NCI-H69 (cell line): ENCODE measurements at places on chromosomes 1 and 21.

- DNase-seq = peak; percentile 58
These were observed at the start of gene TCEA3 for GRCh38 chr1:23424293-23425192. Gene TCEA3 (minus strand): TSS chr1:23424748. CDS start chr1:23424633, 115 bp downstream.

DNA sequence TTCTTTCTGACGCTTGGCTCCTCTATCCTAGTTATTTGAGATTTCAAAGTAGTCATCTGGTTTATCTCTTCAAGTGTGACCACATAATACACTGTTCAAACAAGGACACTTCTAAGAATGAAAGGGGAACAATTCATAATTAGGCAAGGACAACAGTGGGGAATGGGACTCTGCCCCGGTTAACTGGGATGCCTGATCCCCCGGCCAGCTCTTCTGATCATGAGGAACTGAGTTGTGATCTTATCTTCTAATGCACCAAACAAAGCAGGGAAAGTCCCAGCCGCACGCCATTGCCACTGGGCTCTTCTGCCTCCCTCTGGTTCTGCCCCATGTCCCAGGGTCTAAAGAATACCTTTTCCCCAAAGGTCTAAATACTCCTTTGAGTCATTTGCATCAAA, 158.2 kb upstream of the IRF2BP2 start:
- no peak for DNase-seq

DNA sequence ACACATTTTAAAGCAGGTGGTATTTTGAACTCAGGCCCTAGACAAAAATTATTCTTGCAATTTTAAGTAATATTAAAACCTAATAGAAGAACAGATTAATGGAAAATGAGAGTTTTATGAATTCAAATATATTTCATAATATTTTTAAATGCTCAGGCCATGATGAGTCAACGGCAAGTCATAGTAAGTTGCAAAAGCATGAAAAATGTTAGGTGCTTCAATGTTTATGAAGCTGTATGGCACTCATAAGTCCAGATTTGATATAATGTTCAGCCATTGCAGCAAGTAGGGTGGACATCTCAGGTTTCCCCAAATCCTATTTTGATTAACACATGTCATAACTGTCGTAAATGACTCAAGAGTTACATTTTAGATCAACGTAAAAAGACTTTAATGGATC, 112.6 kb downstream of the GRIK1 start:
- no peak for DNase-seq

- DNase-seq = no peak
These were observed 364.3 kb downstream of the VAV3 start for GRCh38 chr1:107600607-107601160.

DNA sequence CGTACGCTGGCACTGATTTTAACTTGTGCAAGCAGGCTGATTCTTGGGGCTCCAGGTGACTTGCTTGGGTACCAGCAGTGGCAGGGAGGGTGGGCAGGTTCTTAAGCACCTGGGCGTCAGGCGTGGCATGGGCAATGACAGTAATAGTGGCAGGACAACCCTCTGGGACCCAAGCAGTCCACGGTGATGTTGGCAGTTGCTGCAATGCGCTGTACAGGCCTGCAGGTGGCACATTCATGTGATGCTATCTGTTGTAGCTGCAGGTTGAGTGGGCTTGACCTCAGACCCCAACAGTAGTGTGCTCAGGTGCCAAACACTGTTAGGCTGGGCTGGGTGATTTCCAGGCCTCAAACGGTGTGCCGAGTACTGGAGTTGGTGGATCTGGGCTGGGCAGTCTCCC, 10.2 kb upstream of the OR10J4 start:
- no peak for DNase-seq

DNA sequence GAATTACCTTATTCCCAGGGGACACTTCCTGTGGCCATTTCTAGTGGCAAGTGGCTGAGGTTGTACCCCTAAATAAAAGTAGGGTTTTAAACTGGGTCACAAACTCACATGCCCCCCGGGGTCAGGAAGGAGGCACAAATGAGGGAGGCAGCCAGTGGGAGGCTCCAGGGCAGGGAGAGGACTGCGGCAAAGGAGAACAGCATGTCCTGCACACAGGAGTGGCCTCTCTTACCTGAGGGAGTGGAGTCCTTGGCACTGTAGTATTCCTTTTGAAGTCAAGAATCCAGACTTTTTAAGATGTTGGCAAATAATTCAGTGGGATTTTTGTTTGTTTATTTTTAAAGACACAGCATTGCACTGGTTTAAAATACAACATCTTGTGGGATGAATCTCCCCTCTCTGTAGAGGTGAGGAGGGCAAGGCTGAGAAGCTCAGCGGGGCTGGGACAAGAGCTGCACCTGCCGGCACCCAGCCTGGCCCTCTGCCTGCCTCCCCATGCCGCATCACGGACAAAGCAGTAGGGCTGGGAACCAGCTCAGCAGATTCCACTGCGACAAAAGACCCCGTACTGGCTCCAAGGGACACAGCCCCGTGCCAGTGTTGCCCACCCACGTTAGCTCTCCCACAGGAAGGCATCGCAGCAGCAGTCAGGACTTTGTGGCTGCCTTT, 22.2 kb downstream of the SPSB1 start:
- DNase-seq = no peak

- no peak for DNase-seq
These were observed 104.6 kb downstream of the BACH1 start for GRCh38 chr21:29403301-29403700.

DNA sequence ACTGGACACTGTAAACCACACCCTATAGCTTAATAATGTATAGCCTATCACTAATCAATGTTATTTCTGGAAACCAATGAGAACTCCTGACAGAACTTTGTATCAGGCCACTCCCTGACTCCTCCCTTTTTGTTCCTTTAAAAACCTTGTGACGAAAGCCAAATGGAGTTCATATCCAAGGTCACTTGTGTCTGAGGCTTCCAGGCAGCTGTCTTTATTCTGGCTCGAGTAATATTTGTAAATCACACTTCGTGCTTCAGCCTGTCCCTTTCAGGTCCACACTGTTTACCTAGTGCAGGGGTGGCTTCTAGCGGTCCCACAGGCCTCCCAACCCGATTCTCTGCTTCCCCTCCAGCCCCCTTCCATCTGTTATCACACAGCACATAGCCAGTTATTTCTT, 16.2 kb upstream of the CAPN9 start:
- peak; percentile 81 for DNase-seq

GRCh38 chr21:21605521-21605920, 607.3 kb downstream of the NCAM2 start:
- no peak for DNase-seq

GRCh38 chr1:111052246-111052645, 87.6 kb downstream of the DRAM2 start:
- no peak for DNase-seq

- no peak for DNase-seq
These were observed 339.0 kb downstream of the CHRM3 start for GRCh38 chr1:239725371-239725770.

DNA sequence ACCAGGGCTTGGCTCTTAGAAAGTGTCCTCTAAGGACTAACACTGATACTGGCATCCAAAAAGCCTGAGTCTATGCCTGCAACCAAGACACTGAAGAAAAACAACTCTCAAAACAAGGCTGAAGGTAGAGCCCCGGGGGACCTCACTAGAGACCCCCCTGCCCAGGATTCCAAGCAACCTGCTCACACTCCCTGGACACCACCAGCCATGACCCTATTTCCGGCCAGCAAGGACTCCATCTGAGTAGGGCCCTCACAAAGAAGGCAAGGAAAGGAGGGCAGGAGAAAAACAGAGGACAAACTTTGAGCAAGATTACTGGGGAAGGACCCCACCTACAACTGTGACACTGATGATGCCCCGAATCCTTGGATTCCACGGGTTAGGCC, 343.1 kb downstream of the NPHP4 start:
- no peak for DNase-seq

DNA sequence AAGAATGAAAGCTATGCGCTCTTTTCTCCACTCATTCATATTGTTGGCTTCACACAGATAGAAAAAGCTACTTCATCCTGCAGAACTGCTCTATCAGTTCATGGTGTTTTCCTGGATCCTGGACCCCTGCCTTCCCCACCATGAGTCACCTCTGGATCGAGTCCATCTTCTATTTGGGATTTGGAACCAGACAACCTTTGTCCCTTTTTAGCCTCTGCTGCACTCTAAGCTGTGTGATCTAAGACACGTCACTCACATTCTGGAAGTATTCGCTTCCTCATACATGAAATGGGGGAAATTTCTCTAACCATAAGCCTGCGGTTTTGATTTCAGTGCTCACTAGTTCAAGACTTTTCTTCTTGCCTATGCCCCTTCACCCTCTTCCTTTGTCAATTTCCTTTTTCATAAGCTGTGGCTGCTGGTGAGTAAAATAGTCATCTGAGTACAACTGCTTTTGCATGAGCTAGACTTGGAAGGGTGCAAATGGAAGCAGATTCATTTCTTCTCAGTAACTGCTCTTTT, 14.1 kb upstream of the DEGS1 start:
- no peak for DNase-seq

DNA sequence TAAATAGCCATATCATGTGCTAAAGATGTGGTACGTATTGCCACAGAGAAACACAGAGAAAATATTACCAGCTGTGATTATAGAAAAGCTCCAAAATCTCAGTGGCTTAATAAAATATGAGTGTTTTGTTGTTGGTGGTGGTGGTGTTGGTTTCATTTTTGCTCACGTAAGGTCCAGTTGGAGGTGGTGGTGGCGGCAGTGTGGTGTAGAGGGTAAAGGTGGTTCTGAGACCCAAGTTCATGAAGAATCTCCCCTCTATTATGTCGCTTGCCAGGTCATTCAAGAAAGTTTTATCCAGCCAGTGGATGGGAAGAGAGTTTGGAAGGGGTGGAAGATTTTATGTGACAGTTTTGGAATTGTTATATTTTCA, 217.6 kb upstream of the SAMSN1 start:
- no peak for DNase-seq

- DNase-seq = no peak
These were observed 21.0 kb upstream of the CXADR start for GRCh38 chr21:17491716-17492414.

- DNase-seq = no peak
These were observed 262.9 kb downstream of the RHOU start for GRCh38 chr1:228998179-228998578.

- DNase-seq = no peak
These were observed 33.1 kb upstream of the SLAMF9 start for GRCh38 chr1:159987186-159987585.

DNA sequence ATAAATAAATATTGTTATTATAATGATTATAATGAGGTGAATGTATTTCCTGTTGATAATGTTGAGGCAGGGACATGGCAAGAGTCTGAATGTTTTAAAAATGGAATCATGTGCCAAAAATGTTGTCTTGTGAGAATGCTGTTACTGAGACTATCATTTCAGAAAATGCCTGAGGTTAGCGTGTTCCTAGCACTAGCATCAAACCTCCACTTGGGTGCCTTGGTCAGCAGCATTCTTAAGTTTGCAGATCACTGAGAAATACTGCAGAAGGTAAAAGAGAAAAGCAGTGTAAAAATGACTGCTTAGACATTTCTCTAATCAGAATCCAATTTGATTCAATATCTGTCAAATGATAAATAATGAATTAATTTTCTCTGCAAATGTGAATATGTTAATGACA, 50.8 kb downstream of the OLFM3 start:
- no peak for DNase-seq

GRCh38 chr1:910881-911721, 12.6 kb upstream of the SAMD11 start:
- DNase-seq = peak; percentile 68

DNA sequence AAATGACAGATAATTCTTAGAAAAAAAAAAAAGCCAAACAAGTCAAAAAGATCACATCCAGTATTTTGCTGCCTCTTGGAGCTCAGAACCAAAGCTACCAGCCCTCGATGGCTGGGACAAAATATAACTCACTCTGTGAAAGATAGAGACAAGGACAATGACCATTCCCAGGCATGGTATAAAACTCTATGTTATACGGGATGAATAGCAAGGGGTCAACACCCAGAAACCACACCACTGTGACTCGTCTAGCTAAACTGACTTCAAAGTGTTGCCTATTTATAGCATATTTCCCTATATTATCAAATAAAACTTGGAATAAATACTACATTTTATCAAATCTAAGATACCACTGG, 10.1 kb downstream of the TMEM63A start:
- DNase-seq = no peak

GRCh38 chr1:59171788-59172187, 125.1 kb upstream of the FGGY start:
- no peak for DNase-seq

DNA sequence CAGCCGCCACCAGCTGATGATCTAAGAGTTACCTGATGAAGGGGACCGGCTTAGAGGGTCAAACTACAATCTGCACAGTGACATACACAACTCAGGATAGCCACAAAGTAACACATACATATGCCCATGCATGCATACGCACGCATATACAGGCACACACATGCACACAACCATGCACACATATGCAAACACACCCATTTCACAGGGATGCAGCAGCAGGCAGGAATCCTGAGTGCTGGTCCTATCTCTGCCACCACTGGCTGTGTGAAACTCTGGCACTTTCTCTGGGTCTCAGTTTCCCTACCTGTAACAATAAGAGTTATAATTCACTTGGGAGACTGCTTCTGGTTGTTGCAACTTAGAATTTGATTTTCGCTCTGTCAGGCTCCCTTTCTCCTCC, 520.2 kb downstream of the PTPRU start:
- no peak for DNase-seq

GRCh38 chr1:180632326-180633056, 669 bp downstream of the XPR1 start:
- DNase-seq = peak; percentile 93

DNA sequence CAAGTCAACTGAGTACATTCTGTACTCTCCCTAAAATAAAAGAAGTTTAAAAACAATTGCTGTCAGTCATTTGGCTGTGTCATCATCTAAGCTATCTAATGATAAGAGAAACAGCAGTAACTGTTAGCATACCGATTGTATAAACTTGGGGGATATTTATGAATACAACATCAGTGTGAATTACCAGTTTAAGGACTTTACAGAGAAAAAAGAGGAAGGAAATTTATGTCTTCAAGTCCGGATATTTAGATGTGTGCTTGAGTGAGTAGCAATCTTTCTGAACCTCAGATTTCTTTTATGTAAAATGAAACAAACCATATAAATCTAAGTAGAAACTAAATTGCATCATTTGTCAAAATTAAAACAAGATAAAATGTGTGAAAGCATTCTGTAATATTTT, 1557.0 kb downstream of the MRPL39 start:
- no peak for DNase-seq

- DNase-seq = no peak
These were observed 33.9 kb downstream of the OLFML2B start for GRCh38 chr1:161989786-161990185.

- DNase-seq = no peak
These were observed 237.1 kb downstream of the HHIPL2 start for GRCh38 chr1:222310836-222311235.

- peak; percentile 35 for DNase-seq
These were observed 9.3 kb downstream of the SLC25A24 start for GRCh38 chr1:108190686-108191416.

DNA sequence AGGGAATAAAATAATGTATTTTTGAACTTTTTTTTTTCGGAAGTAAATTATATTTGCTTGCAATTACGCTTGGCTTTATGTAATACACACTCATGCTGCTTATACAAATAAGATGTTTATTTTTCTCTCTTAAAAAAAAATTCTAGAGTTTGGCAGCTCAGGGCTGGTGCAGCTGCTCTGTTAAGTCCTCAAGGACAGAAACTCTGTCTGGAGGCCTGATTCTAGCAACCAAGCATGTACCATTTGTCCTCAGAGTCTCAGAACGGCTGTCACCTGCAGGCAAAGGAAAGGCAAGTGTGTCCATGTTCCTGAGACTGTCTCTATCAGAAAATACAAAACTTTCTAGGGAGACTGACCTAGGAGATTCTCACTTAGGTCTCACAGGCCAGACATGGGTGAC, 23.2 kb upstream of the CLDN17 start:
- DNase-seq = peak; percentile 38

- DNase-seq = no peak
These were observed 169.4 kb downstream of the GABPA start for GRCh38 chr21:25904044-25904695.

- no peak for DNase-seq
These were observed 132.9 kb downstream of the COQ8A start for GRCh38 chr1:227072991-227073390.
